ENCODE measurements at places on chromosomes 7 and 10.
A peak's percentile ranks its signal among the peaks of the same experiment; 100 is the strongest.

GRCh38 chr10:130138479-130138866 is 2.3 kb downstream of the GLRX3 start:
- DNase-seq, result no peak

DNA sequence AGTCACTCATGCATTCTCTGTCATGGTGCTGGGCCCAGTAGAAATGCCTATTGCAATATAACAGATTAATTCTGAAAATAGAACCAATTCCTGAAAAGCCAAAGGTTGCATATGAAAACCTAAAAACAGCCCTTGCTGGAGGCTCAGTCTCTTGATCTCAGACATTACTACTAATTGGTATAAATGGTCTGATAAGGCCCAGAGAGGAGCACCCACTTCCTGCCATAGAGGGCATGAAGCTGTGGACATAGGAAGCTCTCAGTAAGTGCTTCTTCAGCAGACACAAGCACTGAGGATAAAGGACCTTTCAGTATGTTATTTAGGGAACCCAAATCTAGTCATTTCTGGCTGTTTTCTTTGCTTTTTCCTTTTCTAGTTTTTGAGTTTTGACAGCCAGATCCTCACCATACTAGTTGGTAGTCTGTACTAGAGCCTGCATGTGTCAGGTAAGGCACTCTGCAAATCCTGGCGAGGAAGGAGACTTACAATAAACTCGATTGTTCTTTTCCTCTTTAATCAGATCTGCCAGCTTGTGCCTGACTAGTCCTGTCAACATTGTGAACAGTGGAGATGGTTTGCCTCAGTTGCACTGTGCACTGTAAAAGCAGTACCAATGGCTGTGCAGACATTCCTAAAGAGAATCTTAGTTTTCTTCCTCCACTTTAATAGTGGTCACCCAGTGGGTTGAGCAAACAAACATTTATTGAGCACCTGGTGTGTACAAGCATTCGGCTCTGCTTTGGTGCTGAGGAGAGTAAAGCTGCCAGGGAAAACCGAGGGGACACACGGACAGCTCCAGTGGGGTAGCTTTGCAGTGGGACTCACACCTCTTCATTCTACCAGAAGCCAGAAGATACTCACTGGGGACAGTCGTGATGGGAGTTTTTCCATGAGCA is 140.9 kb downstream of the CHN2 start:
- no peak for DNase-seq

- no peak for DNase-seq
Measured at GRCh38 chr10:8637640-8638039, 583.2 kb downstream of the GATA3 start.

DNA sequence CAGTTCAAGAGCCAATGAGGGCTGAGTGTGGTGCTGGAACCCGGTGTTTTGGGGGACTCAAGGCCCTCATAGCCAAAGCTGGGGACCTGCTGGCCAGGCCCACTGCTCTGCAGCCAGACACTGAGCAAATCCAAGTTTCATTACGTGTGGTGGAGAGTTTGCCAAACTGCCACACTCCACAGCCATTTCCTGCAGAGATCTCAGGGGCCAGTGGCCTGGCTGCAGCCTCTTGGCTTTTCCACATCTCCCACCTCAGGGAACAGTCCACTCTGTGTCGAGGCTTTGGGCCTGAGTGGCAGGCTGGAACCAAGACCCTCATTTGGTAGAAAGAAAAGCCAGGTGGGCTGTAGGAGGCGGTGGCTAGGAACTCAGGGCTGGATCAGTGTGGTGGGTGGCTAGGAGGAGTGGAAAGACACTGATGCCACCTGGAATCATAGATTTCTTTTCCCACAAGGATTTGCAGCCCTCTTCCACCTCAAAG is 3.2 kb downstream of the HOXA11 start:
- no peak for DNase-seq

- no peak for DNase-seq
Measured at GRCh38 chr10:85477979-85478378, 888.6 kb downstream of the GRID1 start.

DNA sequence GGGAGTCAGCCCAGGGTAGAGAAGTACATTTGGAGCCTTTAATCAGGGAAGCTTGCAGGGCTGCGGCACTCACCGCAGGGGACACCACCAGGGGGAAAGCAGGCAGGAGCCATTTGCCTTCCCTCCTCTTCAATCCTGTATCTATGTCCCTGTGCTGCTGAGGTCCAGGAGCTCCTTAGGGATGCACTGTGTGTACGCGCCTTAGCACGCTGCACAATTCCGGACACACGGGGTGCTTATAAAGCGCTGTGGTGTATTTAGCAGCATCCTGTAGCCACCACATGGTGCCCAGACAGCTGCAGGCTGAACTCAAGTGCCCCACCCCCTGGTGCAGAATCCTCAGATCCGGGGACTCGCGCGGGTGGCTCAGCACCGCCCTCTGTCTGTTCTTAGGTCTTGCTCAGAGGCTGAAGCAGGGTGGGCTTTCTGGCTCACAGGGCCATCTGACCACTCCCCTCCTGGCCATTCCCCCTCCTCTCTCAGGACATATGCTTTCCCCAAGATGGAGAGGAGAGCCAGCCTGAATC is 421.4 kb downstream of the SDK1 start:
- peak; percentile 5 for DNase-seq

DNA sequence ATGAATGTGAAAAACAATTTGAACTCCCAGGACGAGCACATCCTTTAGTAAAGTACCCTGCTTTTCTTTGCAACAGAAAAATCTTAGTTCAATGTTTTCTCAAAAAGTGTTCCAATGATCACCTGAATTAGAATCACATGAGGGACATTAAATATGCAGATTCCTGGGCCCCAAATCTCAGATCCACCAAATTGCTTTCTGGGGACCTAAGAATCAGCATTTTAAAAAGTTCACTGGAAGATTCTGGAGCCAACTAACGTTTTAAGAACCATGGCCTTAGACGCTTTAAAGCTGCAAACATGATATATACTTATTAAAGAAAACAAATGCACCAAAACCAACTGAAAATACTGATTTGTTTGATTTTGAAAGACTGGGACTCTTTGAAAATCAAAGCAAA is 143.4 kb upstream of the TMEM168 start:
- no peak for DNase-seq

- DNase-seq, result no peak
Measured at GRCh38 chr7:102841290-102841689, 71.5 kb upstream of the LRRC17 start.

DNA sequence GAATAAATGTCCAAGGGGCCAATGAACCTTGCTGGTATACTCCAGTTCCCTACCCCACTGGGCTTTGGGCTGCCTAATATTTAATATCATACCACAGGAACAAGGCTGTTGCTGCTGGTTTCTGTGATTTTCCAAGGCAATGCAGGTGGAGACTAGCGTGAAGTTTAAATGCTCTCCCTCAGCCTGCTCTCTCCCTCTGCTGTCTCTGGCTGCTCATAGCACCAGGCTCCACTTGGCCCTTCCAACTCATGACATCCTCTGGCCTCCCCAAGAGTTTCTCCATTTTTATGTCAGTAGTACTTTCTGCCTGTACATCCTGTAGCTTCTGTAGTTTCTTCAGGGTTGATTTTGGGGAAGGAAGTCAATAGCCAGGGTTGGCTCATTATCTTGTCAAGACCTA is 103.5 kb downstream of the LHFPL3 start:
- DNase-seq, result no peak
